ENCODE measurements at places on chromosomes 5 and 9.

DNA sequence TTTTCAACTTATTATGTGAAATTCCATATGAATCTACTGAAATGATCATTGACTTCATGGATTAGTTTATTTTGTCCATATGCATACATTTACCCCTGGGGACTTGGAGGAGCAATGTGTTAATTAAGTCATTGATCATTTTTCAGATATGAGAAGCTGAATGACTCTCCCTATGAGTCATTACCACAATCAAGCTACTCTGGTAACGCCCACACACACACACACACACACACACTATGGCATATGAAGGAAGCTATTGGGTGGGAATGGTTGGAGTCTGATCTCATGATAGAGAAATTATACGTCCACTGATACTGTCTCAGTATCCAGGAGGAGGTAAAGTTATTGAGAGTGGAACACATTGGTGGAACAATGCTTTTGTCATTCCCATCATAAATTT lies 528.9 kb downstream of the AGTPBP1 start:
- no peak for DNase-seq

- DNase-seq = no peak
These were observed 251.5 kb downstream of the FSTL4 start for GRCh38 chr5:133360693-133361472.

DNA sequence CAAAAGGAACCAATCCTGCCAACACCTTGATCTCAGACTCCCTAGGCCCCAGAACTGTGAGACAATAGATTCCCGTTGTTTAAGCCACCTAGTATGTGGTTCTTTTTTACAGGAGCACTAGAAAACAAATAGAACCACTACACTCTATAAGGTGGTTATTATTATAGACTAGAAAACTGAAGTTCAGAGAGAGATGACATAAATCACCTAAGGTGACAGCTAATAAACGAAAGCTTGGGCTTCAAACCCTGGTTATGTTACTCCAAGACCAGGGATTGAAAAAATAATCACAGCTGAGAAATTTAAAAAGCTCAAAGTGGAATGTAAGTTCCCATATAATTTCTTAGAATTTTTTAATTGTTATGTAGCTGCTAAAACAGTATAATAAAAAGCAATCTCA lies 716.2 kb upstream of the DMAC1 start:
- no peak for DNase-seq

DNA sequence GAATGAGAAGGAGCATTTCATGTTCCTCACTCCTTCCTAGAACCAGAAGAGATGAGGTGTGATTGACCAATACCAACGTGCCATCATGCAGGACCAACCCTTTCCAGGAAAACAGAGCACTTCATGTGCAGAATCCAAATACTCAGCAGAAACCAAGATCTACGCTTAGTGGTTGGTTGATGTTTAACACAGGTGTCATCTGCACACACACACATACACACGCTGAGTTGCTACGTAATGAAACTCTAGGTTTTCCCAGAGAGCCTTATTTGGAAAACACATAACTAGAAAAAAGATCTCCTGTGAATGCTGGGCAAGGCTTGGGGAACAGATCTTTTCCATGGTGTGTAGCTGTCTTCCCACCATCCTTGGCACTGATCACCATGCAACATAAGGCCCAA lies 21.1 kb upstream of the ZNF622 start:
- no peak for DNase-seq

DNA sequence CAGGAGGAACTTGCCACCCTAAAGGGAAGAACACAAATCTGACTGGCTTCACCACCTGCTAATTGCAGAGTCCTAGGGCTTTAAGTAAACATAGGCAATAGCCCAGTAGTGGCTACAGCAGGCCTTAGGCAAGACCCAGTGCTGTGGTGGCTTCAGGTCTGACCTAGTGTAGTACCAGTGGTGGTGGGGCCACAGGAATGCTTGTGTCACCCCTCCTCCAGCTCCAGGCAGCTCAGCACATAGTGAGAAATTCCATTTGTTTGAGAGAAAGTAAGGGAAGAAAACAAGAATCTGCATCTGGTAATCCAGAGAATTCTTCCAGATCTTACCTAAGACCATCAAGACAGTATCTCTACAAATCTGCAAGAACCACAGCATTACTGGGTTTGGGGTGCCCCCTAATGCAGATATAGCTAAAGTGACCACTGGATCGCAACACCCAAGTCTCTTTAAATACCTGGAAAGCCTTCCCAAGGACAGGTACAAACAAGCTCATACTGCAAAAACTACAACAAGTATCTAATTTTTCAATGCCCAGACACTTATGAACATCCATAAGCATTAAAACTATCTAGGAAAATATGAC lies 102.6 kb upstream of the TRPM3 start:
- no peak for DNase-seq

DNA sequence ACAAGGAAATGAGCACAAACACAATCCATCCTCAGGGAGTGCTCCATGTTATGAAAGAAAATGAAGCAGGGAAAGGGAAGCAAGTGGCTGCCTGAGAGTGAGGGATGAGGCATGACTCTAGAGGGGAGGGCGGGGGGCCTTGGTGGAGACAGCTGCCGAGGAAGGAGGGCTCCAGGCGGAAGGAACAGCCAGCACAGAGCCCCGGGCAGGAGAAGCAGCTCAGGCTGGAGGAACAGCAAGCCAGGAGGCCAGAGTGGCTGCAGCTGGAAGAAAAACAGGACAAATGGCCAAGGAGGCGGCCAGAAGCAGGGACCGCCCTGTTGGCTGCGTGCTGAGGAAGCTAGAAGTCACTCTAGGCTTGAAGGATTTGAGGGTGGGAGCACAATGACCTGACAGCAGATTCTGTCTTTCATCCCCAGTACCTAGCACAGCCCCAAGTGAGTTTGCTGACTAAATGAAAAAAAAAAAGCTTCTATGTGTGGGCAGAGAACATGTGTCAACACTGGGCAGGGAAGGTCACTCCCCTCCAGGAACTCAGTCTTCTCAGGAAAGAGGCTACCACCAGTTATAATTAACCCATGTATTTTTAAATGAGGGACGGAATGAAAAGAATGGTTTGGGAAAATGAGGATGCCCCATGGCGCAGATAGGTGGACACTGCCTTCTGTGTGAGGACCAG lies 142.8 kb downstream of the DCP2 start:
- no peak for DNase-seq

DNA sequence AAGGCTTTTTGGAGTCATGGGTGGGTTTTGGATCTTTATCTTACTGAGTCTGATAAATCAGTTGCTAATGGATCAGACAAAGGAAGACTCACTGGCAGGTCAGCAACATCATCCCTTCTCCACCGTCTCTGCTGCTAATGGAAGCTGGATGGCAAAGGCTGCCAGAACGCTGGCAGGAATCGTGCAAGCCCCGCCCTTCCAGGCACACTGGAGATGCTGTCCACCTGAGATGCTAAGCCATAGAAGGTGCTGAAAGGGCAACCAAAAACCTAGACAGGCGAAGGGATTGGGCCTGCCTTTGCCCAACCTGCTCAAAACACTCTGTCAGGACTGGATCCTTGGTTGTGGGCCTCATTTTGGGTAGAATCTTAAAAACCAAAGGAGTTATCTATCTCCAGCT lies 139.5 kb upstream of the FSTL4 start:
- no peak for DNase-seq

DNA sequence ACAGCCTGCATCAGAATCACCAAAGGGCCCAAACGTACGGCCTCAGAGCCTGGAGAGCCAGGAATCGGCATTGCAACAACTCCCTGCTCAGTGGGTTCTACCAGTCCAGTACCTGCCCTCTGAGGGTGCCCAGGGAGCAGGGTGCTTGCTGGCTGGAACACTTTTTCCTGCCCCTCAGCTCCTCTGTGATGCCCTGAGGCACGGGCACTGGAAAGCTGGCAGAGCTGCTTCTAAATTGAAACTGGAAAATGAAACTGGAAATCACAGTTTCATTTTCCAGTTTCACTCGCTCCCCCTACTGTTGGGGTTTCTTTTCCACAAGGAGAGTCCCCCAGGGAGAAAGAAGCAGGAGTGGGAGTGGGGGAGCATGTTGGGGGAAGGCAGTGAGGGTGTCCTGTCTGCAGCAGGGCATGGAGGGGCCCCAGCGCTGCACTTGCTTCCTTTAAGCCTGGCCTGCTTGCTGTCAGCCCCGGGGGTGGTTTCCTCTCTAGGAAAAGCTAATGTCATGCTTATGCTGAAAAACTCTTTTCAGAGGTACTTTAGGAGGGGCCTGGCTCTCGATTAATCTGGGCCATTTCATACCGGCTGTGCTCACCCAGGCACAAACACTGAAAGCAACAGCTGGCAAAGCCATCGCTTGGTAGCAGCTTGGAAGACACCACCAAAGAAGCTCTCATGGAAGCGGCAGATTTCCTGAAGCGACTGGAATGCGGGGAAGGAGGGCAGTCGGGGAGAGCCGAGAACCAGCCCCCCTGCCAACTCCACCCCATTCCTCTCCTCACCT lies 26.2 kb downstream of the IRF1 start:
- DNase-seq = no peak

DNA sequence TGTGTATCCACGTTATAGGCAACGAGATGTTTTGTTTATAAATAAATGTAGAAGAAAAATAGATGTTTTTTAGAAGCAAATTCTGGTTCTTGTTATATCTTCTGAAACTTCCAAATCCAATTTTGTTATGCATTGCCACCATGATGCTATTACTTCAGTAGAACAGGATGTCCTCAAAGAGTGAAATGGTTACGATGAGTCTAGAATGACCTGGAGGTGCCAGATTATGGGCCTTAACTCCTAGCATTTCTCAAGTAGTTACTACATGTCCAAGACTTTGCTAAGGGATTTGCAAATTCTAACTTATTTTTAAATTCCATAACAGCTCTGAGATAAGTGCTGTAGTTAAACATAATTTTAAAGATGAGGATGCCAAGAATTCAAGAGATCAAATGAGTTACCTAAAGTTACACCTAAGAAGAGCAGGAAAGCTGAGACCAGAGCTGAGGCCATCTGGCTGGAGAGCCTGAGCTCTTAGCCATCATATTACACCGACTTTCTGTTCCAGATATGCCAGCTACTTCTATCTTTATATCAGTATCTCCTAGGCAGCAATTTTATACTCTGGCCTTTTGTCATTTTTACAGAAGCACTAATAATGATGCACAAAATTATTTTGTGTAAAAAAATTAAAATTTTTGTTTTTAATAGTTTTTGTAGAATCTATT lies 173.2 kb upstream of the RASEF start:
- DNase-seq = no peak

DNA sequence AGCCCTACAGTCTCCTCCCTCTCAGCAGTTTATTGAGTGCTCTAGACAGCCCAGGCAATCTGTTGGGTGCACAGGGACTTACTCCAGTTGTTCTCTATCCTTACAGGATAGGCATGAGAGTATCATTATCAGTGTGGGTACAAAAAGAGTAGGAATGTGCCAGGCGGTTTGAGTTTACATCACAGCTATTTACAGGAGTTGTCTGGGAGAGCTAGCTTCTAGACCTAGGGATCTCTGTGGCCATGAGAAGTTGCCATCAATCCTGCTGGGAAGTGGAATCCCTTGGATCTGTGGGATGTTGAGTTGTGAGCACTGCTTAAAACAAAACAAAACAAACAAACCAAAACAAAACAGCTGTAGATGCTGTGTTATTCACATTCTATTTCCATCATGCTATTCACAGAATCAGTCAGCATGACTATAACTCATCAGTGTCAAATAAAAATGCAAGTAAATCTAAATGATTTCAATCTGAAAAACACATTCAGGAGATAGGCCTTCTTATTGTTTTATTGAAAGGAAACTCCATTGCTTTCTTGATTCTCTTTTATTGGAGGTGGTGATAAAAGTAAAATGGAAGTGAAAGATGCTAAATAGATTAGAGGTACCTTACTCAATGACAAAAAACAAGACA lies 552.4 kb upstream of the ZNF608 start:
- no peak for DNase-seq

DNA sequence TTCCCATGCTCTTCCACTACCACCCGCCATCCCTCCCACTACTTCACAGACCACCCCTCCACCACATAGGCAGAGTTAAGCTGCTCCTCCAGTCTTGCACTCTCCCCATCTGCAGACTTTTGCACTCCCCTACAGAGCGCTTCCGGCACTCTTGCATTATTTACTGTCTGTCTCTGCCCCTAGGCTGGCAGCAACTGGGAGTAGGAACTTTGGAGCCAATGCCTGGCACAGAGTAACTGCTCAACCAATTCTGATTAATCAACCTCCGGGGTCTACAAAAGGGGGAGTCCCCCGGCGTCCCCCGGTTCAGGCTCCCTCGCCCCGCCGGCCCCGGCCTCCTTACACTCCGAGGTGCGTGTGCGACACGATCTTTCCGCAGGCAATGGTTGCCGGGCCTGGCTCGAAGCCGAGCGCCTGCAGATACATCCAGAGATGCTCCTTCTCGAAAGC lies 498 bp downstream of the HAUS6 start:
- DNase-seq = peak; percentile 8

DNA sequence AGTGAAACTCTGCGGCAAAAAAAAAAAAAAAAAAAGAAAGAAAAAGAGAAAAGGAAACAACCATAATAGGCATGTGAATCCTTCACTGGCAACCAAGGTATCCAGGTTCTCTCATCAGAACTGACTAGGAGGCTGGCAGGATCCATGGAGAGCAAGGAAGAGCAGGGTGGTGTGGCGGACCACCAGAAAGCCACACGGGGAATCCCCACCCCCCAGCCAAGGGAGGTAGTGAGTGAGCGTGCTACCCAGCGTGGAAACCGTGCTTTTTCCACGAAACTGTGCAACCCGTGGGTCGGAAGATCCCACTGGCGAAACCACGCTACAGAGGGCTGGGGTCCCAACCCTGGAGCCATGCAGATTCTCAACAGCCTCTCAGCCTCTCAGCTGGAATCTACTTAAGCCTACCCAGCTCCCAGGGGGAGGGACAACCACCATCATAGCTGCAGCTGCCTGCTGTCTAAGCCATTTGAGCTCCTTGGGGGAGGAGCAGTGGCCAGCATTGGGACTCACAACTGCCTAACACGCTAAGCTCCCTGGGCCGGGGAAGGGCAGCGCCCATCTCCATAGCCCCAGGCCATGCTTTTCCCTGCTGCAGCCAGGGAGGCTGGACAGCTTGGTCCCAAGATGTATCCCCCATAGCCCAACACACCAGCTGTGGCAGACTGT lies 91.6 kb downstream of the PRELID2 start:
- no peak for DNase-seq

GRCh38 chr5:172951371-172952033 lies 7.7 kb upstream of the RPL26L1 start:
- DNase-seq = no peak

DNA sequence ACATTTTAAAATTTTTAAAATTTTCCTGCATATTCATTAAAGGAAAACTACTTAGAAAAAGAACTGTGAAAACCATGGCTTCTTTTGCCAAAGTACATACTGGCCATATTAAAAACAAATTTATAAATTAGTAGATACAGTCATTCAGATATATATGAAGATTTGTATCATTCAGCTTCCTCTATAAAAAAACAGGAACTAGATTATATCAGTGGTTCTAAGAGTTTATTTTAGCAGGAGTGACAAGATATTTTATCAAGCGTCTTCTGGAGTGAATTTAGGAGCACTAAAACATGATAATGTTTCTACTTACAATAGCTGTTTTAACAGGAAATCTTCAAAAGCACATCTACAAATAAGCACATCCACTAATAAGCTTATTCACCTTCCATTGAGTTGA lies 171.4 kb downstream of the RAPGEF6 start:
- DNase-seq = no peak

GRCh38 chr5:150616506-150616905 lies 24.0 kb upstream of the SYNPO start:
- no peak for DNase-seq
